ENCODE measurements at places on chromosomes 4 and X.

DNA sequence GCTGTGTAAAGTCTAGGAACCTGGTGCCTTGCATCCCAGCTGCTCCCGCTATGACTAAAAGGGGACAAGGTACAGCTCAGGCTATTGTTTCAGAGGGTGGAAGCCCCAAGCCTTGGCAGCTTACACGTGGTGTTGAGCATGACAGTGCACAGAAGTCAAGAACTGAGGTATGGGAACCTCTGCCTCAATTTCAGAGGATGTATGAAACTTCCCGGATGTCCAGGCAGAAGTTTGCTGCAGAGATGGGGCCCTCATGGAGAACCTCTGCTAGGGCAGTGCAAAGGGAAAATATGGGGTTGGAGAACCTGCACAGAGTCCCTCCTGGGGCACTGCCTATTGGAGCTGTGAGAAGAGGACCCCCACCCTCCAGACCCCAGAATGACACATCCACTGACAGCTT lies 76.6 kb downstream of the DDX60 start:
- no peak for ATAC-seq

- ATAC-seq, result no peak
Measured at GRCh38 chr4:64718091-64718490, 308.8 kb upstream of the TECRL start.

- no peak for ATAC-seq
Measured at GRCh38 chrX:148535639-148536038, 35.2 kb downstream of the AFF2 start.

DNA sequence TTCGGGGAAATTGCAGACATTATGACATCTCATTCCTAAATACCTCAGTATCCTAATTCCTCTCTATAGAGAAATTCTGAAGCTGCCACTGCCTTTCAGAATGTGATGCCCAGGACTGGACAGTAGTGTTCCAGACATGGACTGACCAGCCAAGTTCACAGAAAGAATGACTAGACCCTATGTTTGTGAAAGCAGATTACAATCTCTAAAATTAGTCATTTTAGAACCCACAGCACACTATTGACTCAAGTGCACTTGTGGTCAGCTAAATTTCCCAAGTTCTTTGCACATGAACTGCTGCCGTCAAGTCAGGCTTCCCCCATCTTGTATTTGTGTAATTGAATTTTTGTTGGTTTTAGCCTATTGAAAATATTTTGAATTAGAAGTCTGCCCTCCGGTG lies 81.0 kb upstream of the ESX1 start:
- ATAC-seq, result no peak

- ATAC-seq, result no peak
Measured at GRCh38 chr4:8640816-8641215, 48.3 kb downstream of the CPZ start.

DNA sequence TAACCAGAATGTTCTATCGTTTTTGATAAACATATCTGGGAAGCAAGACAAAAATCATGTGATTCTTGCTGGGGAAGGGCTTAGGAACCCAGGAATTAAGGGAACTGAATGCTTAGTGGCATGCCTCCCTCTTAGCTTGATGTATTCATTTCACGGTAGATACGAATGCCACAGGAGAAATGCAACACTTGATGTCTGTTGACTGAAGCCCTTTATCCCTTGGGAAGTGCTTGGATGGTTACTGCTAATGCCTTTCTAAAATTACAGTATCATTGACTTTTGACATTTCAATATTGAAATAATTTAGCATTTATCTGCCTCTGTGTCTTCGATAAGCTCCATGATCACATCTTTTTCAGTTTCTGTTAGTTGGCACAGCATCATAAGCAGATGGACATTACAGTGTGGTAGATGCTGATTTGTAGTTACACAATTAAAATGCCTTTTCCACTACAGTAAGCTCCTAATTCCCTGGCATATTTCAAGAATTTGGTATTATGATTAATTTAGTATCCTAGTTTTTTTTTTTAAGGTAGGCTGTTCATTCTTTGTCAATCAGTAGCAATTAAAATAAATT lies 226.7 kb downstream of the ARHGAP10 start:
- no peak for ATAC-seq

DNA sequence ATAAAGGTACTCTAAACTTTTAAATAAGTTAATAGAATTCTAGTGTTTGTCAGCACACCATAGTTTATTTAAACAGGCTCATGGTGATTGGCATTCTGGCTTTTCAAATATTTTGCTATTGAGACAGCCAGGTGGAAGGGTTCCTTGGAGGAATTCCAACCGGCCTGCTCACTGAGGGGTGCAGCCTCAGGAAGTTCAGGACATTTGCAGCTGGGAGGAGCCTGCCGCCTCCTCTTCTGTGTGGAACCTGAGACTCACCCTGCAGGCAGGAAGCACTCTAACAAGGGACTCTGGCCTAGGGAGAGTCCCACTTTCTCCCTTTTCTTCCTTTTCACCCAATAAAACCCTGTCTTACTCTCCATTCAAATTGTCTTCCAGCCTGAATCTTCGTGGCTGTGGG lies 1328.0 kb downstream of the FSTL5 start:
- no peak for ATAC-seq

DNA sequence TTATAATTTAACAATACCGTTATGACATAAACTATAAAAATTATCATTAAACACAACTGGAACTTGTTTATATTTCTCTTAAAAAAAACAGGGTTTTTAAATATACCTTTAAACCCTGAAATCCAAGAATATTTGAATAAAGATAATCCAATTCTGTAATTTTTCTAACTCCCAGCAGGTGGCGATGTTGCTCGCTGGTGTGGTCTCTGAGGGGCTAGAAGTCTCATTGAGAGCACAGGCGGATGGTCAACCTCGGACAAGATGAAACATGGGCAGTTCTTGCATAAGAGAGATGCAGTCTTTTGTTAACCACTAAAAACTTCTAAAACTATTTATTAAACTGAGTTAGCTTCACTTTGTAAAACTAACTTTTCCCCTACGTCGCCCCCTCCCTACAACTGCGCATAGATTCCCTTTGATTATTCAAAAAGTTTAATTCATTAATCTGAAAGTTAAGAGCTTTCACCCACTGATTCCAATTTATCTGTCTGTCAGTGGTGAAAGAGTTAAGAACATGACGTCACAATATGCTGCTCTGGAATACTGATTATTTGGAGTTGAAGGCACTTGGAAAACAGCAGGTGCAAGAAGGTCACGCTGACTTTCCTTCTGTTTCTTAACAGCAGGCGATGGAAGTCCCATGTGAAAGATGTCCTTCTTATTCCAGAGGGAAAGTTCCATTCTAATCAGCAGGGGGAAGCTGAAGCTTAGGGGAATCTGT lies 29.5 kb downstream of the DMP1 start:
- ATAC-seq, result no peak

DNA sequence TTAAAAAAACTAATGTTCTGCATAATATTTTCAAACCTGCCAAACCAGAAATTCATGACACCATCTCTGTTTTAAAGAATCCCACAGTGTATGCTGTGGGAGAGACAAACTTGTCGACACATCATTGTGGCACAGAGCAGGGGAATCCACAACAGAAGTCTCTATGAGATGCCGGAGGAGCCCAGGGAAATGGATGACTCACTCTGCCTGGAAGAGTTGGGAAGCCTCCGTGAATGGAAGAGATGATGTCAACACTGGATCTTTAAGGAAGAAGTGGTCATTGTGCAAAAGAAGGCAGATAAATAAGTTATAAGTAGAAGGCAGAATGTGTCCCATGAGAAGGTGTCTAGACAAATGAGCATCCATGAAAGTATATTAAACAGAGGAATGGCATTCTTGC lies 595.1 kb downstream of the RAB28 start:
- ATAC-seq, result no peak

GRCh38 chr4:146976145-146976544 lies 30.5 kb upstream of the TTC29 start:
- no peak for ATAC-seq

- no peak for ATAC-seq
Measured at GRCh38 chrX:118655561-118656246, 71.7 kb upstream of the IL13RA1 start.

GRCh38 chr4:163317110-163317509 lies 15.3 kb downstream of the NPY1R start:
- ATAC-seq, result no peak
